ENCODE measurements at places on chromosomes 16 and 17.

- DNase-seq = no peak
Measured at GRCh38 chr17:9173386-9173983, 152.2 kb downstream of the NTN1 start.

DNA sequence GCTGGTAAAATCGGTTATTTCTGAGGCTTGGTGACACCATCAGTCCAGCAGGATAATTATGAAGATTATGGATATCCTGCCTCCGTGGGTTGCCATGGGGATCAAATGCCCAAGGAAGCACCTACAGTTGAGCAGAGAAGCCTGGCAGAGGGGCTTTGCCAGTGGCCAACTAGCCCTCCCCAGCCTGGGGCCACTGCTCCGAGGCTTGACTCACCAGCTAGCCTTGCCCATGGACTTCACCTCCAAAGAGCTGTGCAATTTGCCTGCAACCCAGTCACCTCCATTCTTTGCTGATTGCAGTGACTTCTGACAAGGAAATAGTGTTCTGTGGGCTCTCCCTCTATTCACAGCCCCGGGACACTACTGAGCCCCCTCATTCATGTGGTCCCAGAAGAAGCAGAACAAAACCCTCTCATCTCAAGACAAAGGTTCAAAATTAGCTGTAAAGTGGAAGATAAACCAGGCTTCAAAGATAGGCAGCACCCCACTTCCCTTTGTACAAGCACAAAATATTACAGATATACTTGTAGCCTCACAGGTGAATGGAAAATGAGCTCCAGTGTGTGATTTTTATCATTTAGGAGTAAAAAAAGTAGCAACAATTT is 1.6 kb downstream of the PECAM1 start:
- DNase-seq = no peak

DNA sequence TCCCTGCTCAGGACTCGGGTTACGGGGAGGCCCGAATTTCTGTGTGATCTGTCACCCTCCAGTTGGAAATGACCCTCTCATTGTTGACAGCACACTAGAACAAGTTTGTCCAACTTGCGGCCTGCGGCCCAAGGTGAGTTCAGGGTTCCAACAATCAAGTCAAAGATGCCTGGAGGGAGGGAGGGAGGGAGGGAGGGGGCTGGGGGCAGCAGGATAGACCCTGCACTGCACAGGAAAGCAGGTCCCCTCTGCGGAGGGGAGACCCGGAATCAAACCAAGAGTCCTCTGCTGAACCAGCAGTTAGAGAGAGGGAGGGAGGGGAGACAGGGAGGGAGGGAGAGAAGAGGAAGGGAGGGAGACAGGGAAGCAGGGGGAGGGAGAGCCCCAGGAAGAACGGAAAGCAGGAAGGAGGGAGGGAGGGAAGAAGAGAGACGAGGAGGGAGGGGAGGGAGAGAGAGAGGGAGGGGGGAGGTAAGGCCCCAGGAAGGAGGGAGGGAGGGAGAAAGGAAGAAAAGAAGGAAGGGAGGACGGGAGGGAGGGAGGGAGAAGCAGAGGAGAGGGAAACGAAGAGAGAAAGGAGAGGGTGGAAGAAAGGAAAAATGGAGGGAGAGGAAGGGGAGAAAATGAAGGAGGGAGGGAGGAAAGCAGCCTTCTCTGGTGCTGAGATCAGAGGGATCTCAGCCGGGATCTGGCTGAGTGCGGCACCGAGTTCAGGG is 96.7 kb upstream of the CDH5 start:
- no peak for DNase-seq

DNA sequence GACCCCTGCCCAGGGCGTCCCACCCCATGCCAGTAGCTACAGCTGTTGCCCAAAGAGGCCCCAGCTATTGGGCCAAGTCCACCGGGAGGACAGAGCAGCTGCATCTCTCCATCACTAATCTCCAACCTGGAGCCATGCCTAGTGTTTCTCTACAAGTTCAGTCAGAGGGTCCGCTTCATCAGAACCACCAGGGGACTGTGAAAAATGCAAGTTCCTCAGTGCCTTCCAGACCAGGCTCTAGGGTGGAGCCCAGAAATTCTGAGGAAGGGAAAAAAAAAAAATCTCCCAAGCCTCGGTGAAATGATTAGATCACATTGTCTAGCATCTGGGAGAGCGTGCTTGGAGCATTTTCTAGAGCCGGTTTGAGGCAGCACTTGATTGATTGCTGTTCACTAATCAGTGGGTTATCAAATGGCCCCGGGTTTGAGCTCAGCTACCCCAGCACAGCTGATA is 22.4 kb upstream of the HERPUD1 start:
- DNase-seq = no peak

GRCh38 chr17:64332502-64332901 is 58.2 kb downstream of the PECAM1 start:
- no peak for DNase-seq

DNA sequence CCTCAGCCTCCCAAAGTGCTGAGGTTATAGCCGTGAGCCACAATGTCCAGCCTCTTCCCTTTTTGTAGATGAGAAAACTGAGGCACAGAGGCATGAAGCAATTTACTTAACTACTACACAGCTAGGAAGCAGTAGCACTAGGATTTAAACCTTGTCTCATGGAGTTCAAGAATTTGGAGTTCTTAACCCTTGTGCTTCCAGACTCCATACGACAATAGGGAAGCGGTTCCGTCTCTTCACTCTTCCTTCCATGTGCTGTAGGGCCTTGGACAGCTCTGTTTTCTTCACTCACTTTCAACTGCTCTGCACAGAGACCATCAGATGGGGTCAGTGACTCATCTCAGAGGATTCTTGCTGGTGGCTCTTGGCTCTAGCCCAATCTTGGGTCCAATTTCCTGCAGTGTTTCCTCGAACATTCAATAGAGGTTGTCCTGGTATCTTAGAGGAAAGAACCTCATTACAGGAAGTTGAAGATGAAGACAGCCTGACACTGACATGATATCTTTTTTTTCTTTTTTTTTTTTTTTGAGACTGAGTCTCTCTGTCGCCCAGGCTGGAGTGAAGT is 19.3 kb downstream of the ITGAL start:
- DNase-seq = no peak

GRCh38 chr16:84780544-84781376 is 39.0 kb upstream of the CRISPLD2 start:
- no peak for DNase-seq

Data from activated CD8-positive, alpha-beta memory T cell treated with anti-CD3 and anti-CD28 coated beads for 4 hours (primary cell).